ENCODE measurements at places on chromosomes 2 and 18.

DNA sequence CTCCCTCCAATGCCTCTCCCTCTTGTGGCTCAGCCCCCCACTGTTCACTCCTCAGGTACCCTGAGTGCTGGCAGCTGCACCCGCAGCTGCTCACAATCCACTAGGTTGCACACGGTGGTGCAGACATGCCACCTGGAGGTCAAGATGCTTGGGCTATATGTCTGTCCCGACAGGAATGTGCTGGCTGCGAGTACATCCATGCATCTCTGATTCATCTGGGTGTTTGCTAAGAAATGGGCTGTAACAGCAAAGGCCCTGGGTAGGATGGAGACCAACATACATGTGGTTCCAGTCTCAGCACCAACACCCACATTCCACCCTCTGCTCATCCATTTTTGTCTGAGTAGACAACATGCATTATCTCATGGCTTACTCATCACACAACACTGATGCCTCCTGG lies 31.3 kb downstream of the ANKMY1 start:
- no peak for DNase-seq

- no peak for DNase-seq
Observed at GRCh38 chr2:148430101-148430500, 214.4 kb upstream of the EPC2 start.

DNA sequence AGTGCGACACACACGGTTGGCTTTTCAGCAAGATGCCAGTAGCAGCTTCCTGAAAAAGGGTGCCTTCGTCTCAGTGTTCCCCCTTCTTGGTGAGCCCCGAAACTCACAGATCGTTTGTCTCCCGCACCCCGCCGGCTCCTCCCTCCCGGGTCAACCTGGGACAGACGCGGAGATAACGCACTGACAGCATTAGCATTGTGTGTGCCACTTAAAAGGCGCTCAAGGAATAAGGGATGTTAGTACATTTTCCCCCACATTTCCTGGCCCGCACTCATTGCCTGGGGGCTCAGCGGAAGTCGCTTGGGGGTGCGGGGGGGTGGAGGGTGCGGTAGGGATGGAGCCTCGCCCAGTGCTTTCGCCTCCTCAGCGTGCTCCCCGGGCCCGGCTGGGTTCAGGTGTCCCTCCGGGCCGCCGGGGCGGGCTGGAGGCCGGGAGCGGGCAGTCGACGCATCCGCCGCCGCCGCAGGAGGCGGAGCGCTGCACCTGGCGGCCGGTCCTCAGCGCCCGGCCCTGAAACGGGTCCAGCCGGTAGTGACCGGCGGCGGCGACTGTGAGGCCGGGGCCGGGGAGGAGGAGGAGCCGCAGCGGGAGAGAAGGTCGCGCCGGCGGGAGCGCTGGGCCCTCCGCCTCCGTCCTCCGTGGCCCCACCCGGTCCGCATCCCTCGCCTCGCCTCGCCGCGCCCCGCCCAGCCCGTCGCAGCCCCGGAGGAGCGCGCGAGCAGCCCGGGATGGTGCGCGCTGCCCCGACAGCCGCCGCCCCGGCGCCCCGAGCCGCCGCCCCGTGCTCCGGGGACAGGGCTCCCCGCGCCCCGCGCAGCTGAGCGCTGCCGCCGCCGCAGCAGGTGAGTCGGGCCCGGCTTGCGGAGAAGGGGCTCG lies at the start of gene MFSD6:
Gene MFSD6 (plus strand): TSS at position 694 of the 876 bp plus-strand sequence. CDS start 27,675 bp downstream, outside the sequence.
- DNase-seq: peak; percentile 3

DNA sequence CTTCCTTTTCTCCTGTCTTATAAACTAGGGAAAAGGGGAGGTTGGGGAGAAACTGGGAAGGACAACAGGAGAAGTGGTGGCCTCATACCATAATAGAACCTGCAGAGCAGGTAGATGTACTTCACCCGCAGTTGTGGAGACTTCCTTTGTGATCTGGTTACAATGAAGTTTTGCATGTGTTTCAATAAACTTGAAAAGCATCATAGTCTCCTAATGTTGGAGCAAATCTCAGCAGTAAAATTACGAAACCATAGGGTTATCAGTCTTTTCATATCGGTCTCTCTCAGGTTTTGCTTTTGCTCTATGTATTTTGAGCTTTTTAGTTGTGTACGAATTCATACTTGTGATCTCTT lies 30.5 kb downstream of the ANO7 start:
- DNase-seq: no peak

DNA sequence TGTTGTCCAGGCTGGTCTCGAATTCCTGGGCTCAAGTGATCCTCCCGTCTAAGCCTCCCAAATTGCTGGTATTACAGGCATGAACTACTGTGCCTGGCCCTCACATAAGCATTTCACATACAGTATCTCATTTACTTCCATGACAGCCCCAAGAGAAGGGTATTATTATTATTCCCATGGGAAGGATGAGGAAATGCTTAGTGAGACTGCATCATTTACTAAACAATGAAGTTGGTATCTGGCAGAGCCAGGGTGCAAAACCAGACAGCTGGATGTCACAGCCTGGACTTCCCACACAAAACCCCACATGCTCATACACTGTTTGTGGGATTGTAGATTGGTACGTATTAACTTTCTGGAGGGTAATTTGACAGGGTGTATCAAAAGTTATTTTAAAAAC lies 29.9 kb downstream of the DAPL1 start:
- no peak for DNase-seq

- DNase-seq: peak; percentile 49
Observed at GRCh38 chr2:10278029-10278762, 24.5 kb upstream of the HPCAL1 start.

GRCh38 chr2:61978522-61978921 lies 73.0 kb downstream of the COMMD1 start:
- no peak for DNase-seq

DNA sequence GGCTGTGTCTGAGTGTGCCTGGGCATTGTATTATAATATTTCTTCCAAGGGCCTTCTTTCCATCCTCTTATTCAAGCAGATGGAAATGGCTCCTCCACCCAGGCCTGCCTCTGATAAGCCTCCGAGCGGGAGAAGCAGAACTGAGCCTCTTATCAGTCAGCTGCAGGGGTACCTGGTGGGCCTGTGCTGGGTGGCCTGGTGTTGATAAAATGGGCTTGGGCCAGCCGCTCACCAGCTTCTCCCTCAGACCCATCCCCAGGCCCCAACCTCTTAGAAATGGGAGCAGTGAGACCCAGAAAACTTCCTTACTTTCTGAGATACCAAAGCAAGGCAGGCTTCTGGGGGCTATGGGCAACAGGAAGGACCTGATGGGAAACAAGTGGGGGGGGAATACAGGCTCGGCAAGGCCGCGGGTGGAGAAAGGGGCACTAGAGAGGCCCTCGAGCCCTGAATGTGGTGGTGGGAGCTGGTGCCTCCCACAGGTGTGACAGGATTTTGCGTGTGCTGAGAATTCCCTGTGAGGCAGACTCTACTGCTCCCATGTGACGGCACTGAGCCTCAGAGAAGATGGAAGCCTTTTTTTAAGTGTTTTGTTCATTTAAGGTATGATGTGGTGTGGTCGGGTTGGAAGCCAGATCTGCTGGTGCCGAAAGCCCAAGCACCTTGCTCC lies 18.3 kb downstream of the GYPC start:
- no peak for DNase-seq

DNA sequence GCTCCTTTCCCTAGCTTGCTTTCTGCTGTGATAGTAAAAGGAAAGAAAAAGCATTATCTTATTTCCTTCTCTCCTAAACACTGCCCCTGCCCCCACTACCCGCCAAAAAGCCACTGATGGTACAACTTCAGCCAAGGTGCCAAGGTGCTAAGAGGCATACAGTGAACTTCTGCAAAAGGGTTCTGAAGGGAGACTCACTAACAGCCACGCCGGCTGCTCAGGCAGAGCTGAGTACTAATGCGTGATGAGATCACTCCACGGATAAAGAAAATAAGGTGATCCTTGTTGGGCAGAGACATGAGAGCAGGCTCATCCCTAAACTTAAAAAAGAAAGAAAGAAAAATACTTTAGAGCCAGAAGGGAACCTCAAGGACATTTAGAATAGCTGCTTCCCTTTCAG lies 60.5 kb upstream of the PXDN start:
- no peak for DNase-seq

GRCh38 chr2:104043864-104044263 lies 810.1 kb upstream of the POU3F3 start:
- DNase-seq: no peak

DNA sequence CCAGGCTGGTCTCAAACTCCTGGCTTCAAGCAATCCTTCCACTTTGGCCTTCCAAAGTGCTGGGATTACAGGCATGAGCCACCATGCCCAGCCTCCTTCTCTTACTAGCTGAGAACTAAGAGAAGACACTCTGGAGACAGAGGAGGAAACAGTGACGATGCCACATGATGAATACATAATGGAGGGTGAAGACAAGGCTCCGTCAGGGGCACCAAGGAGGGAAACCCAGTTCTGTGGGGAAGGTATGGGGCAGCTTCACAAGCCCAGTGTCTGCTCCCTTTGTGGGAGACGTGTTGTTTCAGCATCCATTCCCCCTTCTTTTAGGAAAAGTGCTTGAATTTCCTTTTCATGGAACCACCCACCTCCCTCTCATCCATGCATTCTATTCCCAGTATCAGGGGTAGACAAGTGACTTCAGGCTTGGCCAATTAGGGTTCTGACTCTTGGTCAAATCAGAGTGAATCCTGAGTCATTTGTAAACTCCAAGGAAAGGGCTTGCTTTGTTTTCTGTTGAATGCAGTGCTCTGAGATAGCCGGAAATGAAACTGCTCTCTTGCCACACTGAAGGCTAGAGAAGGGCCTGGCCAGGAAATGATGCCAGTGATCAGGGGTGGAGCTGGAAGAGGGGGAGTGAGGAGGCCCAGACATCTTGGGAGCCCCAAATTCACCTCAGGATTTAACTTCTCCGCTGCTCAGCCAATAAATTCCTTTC lies 23.7 kb downstream of the TMEM127 start:
- peak; percentile 22 for DNase-seq

GRCh38 chr2:208179028-208179609 lies 10.7 kb downstream of the C2orf80 start:
- DNase-seq: no peak

GRCh38 chr2:144475044-144475443 lies 44.9 kb downstream of the ZEB2 start:
- DNase-seq: no peak

GRCh38 chr2:240460253-240460711 lies 24.8 kb downstream of the GPC1 start:
- DNase-seq: no peak

All from fibroblast of skin of scalp (primary cell).